DMS53 (cell line): ENCODE measurements at places on chromosomes 12 and 14.

- DNase-seq, result no peak
These were observed 48.6 kb downstream of the PPP1R36 start for GRCh38 chr14:64598404-64598803.

DNA sequence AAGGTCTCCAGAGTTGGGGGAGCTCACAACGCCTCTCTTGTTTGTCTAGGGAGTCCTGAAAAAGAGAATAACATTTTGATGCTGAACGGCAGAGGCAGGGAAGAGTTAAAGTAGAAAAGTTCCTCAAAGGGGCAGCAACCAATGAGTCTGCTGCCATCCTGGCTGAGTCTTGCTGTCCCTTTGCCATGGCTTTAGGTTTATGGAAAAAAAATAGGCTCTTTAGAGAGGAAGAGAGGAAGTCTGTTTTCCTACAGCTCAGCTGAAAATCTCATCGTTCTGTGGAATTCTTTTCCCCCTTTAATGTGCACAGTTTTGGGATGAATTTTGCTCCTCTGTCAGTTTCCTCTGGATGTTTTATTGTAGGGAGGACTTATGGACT lies 314.8 kb upstream of the TBX3 start:
- DNase-seq, result no peak

DNA sequence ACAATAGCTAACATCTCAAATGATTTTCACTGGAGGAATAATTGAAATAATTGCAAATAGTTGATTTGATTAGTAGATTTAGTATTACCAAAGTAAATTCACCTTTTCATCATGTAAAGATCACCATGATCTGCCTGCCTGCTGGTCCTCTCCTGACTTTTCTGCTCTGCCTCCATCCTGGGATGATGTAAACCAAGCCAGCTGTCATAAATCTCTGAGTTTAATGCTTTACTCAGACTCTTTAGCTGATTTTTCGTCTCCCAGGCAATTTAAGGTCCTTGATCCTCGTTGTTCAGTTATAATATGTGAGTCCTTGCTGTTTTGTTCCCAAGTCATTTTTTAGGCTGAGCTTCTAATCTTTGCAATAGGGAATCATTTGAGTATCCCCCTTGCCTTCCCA lies 138.0 kb downstream of the ANO4 start:
- DNase-seq, result no peak

- DNase-seq, result no peak
These were observed 37.2 kb downstream of the BEGAIN start for GRCh38 chr14:100549834-100550625.

- DNase-seq, result peak; percentile 26
These were observed 12.2 kb downstream of the CAPZA3 start for GRCh38 chr12:18750085-18750484.

GRCh38 chr12:132413931-132414588 lies 75.9 kb upstream of the FBRSL1 start:
- peak; percentile 51 for DNase-seq

- DNase-seq, result peak; percentile 90
These were observed 59.2 kb downstream of the AACS start for GRCh38 chr12:125124320-125124966.

DNA sequence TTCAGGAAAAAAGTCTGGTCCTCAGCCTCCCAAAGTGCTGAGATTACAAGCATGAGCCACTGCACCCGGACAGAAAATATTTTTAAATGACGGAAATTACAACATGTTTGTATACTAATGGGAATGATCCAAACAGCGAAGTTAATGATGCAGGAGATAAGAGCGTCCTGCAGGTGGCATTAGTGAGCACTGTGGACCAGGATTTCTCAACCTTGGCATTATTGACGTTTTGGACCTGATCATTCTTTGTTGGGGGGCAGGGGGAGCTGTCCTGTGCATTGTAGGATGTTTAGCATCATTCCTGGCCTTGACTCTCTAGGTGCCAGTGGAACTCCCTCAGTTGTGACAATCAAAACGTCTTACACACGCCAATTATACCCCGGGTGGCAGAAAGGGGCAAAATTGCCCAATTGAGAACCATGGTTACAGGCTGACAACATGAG lies 34.1 kb downstream of the SCFD1 start:
- peak; percentile 49 for DNase-seq

DNA sequence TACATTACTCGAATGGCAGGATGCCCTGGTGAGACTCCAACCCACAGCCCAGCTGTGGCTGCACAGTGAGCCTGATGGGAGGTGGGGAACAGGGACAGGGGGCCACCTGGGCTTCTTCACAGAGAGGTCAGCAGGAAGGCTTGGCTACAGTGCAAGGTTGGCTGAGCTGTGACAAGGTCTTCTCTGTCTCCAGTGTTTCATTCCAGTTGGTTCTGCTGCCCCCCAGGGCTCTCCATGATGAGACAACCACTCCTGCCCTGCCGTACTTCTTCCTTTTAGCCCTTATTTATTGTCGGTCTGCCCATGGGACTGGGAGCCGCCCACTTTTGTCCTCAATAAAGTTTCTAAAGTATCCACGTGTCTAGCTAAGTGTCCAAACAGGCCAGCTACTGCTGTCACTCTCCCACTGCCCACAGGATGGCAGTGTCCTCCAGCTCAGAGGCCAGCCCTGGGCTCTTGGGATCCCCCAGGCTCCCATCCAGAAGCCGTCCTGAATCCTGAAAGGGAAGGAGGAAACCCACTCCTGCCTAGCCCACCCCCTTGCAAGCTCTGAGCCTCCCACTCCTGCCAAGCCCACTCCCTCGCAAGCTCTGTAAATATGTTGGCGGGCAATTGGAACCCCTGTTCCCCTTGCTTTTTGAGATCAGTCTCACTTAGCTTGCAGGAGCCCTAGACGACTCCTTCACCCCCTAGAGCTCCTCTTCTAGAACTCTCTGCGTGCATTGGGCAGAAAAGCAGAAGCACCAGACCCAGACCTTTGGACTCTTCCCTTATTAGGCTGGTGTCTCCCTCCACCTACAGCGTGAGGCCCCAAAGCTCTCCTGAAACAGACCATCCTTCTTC lies 5.4 kb downstream of the C1QL4 start:
- DNase-seq, result peak; percentile 89

GRCh38 chr14:26925876-26926584 lies 328.2 kb upstream of the NOVA1 start:
- no peak for DNase-seq

- DNase-seq, result peak; percentile 84
These were observed at the start of gene SNX6 for GRCh38 chr14:34629657-34630529. TSS of gene SNX6 (minus strand) at chr14:34630148. CDS start at chr14:34630116, 32 bp downstream.

- DNase-seq, result peak; percentile 45
These were observed 43.5 kb downstream of the ERH start for GRCh38 chr14:69354383-69355153.

DNA sequence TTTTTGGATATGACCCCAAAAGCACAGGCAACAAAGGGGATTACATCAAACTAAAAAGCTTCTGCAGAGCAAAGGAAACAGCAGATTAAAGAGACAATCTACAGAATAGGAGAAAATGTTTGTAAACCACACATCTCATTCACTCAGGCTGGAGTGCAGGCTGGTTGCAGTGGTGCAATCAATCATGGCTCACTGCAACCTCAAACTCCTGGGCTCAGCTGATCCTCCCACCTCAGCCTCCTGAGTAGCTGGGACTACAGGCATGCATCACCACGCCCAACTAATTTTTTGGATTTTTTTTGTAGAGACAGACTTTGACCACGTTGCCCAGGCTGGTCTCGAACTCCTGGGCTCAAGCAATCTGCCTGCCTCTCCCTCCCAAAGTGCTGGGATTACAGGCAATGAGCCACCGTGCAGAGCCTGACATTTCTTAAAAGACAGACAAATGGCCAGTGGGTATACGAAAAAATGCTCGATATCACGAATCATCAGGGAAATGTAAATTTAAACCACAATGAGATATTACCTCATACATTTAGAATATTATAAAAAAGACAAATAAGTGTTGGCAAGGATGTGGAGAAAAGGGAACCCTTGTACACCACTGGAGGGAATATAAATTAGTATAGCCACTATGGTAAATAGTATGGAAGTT lies 9.8 kb downstream of the NCKAP5L start:
- no peak for DNase-seq

DNA sequence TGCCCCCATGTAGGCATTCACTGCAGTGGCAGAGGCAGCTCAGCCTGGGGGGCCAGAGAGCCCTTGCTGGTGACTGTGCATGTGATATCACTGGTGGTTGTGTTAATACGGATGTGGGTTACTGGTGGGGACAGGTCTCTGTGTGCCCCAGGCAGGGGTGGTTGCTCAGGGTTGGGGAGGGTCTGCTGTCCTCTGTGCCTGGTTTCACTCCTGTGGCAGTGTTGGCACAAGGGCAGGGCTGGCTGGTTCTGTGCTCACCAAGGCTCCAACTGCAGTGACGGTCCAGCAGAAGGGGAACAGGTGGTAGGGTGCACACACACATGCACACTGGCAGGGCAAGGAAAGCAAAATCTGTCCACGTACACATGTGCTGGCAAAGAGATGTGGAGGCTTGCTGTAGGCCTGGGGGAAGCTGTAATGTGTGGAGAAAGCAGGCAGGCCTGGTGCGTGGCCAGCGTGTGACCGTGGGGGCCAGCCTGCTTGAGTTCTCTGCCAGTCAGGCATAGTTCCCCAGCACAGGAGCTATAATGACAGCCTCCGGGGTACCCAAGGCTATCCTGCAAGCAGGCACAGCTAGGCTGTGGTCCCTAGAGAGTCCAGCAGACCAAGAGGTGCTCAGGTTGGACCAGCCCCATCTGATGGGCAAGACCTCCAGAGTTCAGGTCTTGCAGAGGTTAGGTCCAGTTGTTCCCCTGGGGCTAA lies 254.6 kb downstream of the FBXL14 start:
- DNase-seq, result no peak

DNA sequence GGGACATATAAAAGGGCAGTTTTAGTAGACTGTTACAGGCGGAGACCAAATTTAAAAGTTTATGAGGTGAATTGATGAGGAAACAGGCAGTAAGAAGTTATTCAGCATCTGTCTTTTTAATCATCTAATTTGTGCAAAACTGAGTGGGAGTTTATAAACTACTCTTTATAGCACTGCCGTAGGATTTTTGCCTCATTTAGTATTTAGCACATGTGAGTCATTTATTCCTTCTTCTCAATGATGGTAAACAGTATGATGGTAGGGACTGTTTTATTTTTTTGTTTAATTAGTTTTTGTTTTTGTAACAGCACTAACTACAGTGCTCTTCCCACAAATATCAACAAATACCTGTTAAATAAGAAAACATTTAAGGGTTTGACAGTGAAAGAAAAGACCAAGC lies 20.6 kb downstream of the TOGARAM1 start:
- no peak for DNase-seq

DNA sequence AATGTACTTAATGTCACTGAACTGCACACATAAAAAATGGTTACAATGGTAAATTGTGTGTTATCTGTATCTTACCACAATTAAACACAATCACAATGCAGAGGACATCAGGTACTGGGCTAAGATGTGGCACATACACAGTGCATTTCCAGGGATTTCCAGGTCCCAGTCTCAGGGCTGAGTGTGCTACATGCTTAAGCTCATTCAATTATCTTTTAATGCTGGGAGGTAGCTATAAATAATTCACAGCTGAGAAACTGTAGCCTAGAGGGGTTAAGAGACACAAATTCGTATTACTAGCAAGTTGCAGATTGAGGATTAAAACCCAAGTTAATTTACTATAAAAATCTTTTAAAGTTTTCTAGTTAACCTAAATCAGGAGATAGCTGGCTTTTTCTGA lies 67.1 kb downstream of the CRACR2A start:
- no peak for DNase-seq

- DNase-seq, result no peak
These were observed 26.5 kb downstream of the MTA1 start for GRCh38 chr14:105445901-105446845.

DNA sequence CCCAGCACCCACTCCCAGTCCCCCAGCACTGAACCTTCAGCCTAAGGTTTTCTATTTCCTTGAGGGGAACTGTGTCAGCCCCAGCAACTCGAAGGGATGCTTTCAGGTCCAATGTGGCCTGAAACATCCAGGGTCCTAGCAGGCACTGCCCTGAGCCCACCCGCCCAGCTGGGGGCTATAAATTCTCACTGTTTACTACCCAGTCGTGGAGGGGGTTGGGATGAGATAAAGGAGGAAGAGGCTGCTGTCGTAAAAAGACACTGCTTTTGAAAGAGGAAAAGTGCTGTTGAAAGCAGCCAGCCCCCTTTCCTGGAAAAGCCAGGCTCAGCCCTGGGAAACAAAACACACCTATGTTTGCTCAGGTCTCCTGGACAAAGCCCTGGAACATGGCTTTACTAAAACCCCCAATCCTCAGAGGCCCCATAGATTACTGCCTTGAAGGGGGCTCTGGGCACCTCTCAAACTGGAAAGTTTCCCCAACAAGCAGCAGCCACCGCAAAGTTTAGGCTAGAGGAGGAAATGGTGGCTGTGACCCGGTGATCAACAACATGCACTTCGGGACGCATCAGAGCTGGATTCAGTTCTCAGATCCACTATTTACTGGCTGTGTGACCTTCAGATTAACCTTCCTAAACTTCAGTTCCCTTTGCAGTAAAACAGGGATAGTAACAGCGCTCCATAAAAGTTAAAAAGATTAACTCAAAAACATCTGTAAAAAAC lies 51.0 kb downstream of the ACTN1 start:
- no peak for DNase-seq

- DNase-seq, result no peak
These were observed 330.0 kb downstream of the SYT1 start for GRCh38 chr12:79194595-79194994.

DNA sequence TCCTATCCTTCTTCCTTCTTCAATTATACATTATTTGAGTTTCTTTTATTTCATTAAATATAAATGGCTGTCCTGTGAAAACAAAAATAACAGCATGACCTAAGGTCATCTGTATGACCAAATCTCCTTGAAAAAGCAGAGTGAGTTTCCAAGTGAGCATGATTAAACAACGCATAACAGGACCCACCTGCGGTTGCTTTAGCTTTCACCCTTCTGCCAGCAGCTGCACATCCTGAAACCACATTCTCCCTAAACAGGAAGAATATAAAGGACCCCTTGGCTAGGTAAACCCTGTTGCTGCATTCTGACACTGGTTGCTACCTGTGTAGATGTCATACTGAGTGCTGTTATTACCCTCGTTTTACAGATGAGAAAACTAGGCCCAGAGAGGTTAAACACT lies 42.8 kb upstream of the CPM start:
- DNase-seq, result peak; percentile 28

DNA sequence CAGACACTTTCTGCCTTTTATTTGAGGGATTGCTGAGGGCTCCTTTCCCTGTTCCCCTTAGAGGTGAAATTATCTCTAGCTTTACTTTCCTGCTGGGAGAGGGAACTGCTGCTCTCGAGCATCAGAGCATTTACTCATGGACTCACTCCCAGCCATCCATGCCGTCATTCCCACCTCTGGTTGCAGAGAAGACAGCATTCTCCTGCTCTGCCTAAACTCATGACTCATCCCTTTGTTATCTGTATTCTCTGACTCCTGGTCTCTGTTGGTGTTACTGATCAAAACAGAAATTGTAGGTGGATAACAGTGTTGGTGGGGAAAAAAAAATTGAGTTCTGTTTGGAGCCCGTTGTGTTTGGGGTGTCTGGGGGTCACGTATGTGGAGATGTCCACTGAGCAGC lies 159.3 kb downstream of the TTC8 start:
- DNase-seq, result peak; percentile 76

DNA sequence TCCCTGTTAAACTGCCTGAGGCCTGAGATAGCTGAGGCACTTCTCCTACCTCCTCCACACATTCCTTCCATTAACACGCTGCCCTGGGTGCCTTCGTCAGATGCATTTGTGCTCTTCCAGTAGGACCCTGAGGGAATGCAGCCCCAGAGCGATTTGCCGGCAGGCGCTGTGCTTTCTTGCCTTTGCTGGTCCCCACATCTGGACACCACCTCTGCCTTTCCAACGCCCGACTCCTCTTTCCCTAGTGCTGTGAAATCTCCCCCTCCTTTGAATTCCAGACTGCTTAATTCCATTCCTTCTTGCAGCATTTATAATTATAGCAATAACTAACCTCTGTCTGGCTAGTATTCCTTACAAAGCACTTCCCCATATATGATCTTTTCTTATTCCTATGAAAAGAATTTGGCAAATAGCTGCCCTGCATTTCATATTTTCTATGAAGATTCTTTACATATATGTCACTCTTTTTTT lies 88.4 kb downstream of the C12orf75 start:
- no peak for DNase-seq
